IPS DF 6.9 (cell line): ENCODE measurements at places on chromosomes 7 and 10.

DNA sequence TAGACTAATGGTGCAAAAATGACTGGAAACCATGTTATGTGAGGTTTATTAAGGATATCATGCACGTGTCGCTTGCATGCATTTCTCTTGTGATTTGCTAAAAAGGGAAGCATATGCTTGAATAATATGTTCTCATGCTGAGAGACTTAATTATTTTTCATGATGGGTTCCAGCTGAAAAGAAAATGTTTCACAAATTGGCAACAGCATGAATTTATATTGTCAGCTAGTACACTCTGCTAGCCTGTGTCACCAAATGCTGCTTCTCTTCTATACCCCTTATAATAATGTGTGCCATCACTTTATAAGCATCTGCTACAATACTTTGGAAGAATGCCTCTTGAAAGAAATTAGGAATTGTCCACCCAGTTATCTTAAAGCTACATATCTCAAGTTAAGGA is 63.0 kb downstream of the GNAI1 start:
- no peak for DNase-seq

- no peak for DNase-seq
Observed at GRCh38 chr7:153657182-153657800, 394.9 kb upstream of the DPP6 start.

DNA sequence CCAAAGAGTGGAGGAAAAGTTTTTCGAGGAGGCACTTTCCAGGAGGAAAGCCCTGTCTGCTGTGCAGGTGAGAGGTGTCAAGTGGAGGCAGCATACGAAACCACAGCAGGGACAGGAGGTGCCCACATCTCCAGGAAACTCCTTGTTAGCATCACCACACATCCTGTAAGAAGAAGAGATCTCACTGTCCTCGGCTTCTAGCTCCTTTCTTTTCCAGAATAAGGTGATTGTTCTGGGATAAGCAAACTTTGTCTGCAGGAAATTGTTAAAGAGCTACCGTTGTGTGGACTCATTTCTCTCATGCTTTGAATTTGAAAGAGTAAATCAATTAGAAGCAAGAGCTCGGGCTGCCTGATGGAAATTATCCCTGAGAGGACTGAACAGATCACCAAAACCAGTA is 269.4 kb downstream of the CXCL12 start:
- DNase-seq, result no peak

GRCh38 chr10:111348076-111348475 is 271.2 kb downstream of the ADRA2A start:
- no peak for DNase-seq

DNA sequence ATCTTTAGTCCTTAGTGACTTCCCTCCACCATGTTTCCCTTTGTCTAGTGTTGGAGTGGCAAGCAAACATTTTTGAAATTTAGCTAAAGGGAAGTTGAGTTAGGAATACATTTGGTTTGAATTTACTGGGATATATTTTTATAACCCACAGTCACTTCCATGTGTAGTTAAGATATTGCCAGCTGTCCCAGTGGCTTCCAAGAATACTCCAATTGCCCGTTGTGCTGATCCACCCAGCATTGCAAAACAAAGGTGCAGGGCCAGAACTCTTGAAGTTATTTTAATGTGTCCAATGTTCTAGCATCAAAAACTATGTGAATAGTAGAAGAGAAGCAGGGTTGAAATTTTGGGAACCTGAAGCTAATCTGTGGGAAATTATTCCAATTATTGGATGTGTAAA is 2.5 kb upstream of the P4HA1 start:
- DNase-seq, result no peak

- no peak for DNase-seq
Observed at GRCh38 chr10:57222129-57222528, 861.1 kb upstream of the ZWINT start.

- DNase-seq, result no peak
Observed at GRCh38 chr7:127888411-127888810, 142.8 kb downstream of the LRRC4 start.

GRCh38 chr7:68176974-68177373 is 1180.3 kb downstream of the TYW1 start:
- peak; percentile 0 for DNase-seq

GRCh38 chr10:60372436-60372835 is 17.2 kb downstream of the ANK3 start:
- no peak for DNase-seq

DNA sequence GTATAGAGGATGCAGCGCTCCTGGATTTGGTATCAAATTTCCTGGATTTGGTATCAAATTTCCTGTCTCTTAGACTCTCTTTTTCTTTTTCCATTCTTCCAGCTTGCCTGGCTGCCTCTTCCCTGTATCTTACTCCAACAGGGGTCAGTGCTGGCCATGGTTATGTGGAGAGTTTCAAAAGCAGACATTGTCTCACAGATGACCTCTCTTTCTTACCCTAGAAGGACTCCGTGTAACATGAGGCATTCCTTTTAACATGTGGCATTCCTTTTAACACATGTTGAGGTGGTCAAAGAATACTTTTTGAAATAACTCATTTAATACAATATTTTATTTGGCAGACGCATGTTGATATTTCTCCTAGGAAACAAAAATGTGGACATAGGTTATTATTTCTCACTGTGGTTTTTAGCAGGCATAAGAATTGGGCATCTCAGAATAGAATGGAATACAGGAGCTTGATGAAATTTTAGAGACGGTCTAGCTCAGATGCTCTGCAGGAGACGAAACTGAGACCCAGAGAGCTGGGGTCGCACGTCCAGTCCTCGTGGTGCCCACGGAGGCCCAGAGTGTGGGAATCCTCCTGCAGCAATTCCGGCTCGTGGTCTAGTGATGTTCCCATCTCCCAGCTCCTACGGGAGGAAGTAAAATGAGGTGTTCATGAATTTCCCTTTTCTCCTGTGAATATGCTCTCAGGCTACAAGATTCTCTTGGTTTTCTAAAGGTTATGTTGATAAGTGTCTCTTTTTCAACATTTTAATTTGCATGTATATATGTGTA is 59.6 kb upstream of the PITRM1 start:
- no peak for DNase-seq

DNA sequence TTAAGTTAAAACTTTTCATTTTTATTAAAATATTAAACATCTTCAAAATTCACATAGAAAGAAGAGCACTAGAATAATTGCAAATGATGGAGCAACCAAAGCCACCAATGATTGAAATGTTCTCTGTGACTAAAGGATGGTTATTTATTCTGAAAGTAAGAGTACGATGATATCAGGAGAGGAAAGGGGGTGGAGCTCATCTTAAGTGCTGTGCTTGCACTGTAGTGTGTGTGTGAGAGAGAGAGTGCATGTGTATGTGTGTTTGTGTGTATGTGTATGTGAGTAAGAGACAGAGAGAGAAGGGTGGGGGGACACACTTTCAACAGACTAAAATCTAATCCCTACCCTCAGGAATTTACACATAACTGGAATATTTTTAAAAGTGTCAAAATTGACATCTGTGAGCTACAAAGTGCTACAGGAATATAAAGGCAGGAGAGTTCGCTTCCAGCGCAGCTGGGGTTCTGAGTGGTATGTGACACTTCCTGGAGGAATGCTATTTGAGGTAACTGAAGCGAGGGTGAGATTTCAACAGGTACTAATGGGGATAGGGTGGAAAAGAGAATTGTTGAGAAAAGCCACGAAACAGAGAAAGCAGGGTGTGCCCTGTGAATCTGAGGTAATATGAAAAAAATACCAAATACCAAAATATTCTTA is 57.2 kb upstream of the SMNDC1 start:
- no peak for DNase-seq

GRCh38 chr7:74452748-74453321 is 871 bp upstream of the GTF2IRD1 start:
- no peak for DNase-seq

DNA sequence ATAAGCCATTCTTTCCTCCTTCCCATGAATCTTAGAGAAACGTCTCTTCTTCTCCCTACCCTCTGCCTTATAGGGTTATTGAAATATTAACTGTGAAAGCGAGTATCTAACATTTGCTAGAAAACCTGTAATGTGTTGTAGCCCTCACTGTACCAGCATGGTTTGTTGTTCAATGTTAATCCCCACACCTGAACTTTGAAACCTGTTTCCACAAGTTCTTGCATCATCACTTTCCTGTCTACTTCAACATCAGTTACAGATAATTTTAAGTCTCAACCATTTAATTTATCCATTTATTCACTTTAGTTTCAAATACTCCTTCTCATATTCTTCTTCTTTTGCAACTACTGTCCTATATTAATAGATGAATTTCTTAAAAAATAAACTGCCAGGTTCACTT is 148.2 kb downstream of the ETV1 start:
- DNase-seq, result no peak
